PC-3 (cell line): ENCODE measurements at places on chromosomes 12 and 14.

GRCh38 chr12:95205685-95206084, 11.6 kb downstream of the FGD6 start:
- peak overlapping the region; percentile 19; the same call in 1 of the 2 replicates for H3K4me3 ChIP-seq
- H3K4me1 ChIP-seq, result peaks cover 57% of the 10 kb centered on the region
- H3K36me3 ChIP-seq, result peaks cover 4% of the 10 kb centered on the region; the same call in 1 of the 2 replicates
- peak; percentile 80 for DNase-seq
- H3K27ac ChIP-seq, result peak overlapping the region; percentile 97

GRCh38 chr14:33568935-33569579, 381.8 kb downstream of the EGLN3 start:
- no peak overlapping the region; the same call in 1 of the 2 replicates for H3K4me3 ChIP-seq
- peak overlapping the region; percentile 30 for H3K27ac ChIP-seq
- peak; percentile 56 for DNase-seq
- H3K4me1 ChIP-seq, result peaks cover 57% of the 10 kb centered on the region
- no peaks in the 10 kb centered on the region for H3K27me3 ChIP-seq
- H3K36me3 ChIP-seq, result no peaks in the 10 kb centered on the region

DNA sequence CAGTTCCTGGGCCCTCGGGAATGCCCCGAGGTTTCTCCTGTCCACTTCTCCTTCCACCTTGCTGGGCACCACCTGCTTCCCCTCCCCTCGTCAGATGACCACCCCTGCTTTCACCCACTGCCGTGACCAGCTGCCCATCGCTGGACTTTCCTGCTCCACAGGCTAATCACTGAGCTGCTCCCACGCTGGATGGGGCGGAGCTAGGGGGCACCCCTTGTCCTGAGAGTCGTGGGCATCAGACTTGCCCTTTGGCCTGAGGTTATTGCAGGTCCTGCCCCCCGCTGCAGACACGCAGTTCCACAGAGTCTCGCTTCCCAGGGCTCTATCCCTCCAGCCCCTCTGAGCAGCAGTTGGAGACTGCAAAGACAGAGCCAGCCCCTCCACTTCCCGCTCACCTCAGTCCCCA, 427 bp downstream of the SLC6A12 start:
- no peaks in the 10 kb centered on the region for H3K36me3 ChIP-seq
- no peak for DNase-seq
- H3K27ac ChIP-seq, result no peak overlapping the region
- H3K4me1 ChIP-seq, result no peaks in the 10 kb centered on the region
- peaks cover 29% of the 10 kb centered on the region for H3K27me3 ChIP-seq

GRCh38 chr14:96752125-96752524, 45.1 kb upstream of the VRK1 start:
- no peak overlapping the region for H3K4me3 ChIP-seq
- H3K27me3 ChIP-seq, result peaks cover 23% of the 10 kb centered on the region

DNA sequence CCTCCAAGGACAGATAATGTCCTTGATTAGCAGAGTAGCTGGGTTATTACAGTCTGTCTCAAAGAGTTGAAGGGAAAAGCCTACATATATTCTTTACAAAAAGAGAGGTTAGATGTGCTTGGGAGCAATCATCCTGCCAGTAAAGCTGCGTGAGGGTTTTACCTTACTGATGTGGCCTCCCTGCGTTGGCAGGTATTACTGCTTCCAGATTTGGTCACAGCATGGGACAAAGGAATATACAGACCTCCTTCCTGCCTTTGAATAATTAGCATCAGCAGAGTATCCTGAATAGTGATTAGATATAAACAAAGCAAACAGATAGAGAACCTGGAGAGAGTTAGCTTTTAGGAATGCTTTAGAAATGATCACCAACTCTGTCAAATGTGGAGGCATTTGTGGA, 69.6 kb downstream of the TMTC2 start:
- no peaks in the 10 kb centered on the region for H3K36me3 ChIP-seq
- no peaks in the 10 kb centered on the region for H3K4me1 ChIP-seq
- no peak overlapping the region for H3K27ac ChIP-seq
- DNase-seq, result no peak
